ENCODE measurements at places on chromosomes 16 and 17.

GRCh38 chr17:65841089-65841488, 279.6 kb upstream of the AXIN2 start:
- DNase-seq, result no peak

- no peak for DNase-seq
Measured at GRCh38 chr17:79907217-79907715, 68.0 kb upstream of the CBX4 start.

GRCh38 chr16:70380248-70380918, 33.7 kb downstream of the DDX19A start:
- peak; percentile 89 for DNase-seq

DNA sequence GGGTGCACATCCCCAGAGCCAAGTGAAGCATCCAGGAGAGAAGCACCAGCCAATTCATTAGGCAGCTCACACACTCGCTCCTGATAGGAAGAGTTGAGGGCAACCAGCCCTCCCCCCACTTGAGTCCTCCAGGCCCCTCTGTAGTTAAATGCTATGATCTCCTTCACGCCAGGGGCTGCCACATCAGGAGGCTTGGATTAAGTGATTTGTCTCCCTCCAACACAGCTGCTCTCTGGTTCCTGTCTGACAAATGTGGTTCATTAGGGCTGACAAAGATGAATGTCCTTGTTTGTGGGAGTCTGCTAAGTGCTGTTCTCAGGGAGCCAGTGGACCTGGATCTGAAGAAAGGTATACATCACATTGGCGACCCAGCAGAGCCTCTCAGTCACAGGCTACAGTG, 94.5 kb upstream of the WSCD1 start:
- no peak for DNase-seq

- no peak for DNase-seq
Measured at GRCh38 chr17:76753061-76753961, 15.4 kb downstream of the MFSD11 start.

DNA sequence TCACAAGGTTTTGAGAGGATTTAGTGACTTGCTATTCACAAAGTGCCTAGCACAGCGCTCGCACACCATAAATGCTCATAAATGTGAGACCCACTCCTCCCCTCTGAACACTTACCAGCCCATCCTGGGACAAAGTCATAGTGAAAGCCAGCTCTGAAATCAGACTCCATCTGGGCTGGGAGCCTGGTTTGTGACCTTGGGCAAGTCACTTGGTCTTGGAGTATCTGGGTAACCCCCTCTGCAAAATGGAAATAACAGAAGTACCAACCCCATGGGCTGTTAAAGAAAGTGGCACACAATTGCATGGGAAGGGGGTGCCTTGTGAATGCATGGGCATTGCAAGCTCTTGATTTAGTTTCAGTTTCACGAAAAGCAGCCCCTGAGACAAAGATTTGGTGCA, 104.7 kb upstream of the CDH5 start:
- no peak for DNase-seq

DNA sequence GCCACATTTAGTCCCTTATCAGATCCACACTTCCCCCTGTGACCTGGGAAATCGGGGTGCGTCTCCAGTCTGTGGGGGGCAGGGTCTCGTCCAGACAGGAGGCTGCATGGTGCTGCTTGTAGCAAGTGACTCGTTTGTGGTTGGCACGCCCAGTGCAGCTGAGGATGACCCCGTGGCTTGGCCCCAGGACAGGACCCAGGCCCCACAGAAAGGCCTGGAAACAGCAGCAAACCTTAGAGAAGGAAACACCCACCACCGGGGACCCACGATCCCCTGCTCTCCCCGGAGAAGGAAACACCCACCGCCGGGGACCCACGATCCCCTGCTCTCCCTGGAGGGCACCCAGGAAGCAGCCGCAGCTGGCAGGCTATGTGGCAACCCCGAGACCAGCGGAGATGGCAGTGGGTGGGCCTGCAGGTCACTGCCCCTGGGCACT, 8.2 kb upstream of the C16orf95 start:
- DNase-seq, result no peak

GRCh38 chr17:80889231-80890195, 102.1 kb upstream of the CHMP6 start:
- DNase-seq, result no peak

DNA sequence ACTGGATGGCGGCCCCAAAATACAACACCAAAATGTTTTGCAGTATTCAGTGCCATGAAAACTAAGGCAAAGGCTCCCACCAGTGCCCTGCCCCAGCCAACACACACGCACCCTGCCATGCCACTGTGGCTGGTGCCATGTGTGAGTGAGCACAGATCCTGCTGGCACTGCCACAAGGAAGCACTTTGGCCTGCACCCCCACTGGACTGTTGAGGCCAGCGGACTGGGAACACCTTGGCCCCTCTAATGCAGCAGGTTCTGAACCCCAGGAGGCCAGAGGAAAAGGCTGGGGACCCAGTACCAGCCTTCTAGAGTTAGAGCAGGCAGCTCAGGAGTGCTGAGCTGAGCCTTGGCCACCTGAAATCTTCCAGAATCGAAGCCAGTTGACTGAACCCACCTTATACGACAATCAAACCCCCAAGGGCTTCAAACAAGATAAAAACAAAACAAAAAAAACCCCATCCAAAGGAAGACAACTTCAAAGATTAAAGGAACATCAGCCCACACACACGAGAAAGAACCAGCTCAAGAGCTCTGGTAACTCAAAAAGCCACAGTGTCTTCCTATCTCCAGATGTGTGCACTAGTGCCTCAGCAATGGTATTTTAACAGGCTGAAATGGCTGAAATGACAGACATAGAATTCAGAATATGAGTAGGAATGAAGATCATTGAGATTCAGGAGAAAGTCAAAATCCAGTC, 21.5 kb downstream of the NLRP1 start:
- DNase-seq, result no peak

DNA sequence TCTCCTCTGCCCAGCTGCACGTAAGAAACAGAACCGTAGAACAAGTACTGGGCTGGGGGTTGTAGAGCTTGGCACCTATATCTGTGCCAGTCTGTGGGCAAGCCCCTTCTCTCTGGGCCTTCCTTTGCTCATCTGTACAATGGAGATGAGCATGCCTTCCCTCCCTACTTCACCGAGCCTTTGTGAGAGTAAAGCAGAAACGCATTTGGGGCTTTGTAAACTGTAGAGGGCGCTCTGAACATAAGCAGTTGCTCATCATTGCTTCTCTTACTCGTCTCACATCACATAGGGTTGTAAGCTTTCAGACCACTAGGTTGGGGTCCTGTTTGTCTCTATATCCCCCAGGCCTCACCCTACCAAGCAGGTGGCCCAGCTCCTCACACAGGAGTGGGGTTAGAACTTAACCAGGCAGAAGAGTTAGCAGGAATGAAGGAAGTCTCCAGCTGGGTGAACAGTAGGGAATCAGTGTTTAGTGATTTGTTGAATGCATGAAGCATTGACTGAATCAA, 15.1 kb downstream of the SAMD14 start:
- DNase-seq, result peak; percentile 64

DNA sequence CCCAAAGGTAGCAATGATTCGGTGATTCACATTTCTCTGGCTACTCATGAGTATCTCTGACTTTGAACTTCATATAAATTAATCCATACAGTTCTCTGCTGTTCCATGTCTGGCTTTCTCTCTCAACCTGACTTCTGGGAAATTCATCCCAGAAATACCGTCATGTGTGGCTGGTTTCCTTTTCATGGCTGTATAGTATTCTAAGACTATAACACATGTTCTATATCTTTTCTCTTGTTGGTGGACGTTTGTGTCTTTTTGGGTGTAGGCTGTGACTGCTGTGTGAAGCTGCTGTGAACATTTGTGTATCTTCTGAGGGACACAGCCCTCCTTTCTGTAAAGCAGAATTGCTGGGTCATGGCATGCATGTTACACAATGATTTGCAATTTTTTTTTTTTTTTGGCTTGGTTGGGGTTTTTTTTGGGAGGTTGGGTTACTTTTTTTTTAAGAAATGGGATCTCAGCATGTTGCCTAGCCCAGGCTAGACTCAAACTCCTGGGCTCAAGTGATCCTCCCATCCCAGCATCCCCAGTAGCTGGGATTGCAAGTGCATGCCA, 6.3 kb downstream of the TTYH2 start:
- DNase-seq, result no peak

DNA sequence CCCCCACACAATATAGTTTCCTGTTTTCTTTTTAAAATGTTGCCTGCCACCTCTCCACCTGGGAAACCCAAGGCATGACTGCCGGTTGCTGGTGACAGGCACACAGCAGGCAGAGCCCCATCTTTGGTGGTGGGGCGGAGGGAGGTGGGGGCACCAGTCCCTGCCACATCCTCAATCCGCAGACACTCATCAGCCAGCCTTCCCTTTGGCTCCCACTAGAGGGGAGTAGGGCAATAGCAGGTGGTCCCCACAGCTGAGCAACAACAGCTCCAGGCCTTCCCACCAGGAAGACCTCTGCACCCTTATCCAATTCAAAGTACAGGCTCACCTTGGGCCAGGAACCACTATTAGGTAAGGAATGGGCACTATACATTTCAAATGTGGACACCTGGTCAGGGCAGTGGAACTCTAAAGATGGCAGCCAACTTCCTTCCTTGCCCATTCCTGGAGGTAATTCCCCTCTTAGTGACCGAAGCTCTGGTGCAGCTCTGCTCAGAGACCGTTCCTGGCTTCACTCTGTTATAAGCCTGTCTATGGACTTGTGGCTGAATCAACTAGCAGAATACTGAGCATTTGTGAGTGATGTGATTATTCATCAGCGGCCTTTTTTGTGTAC, 13.9 kb downstream of the RECQL5 start:
- peak; percentile 35 for DNase-seq

GRCh38 chr16:8776129-8776584, 21.3 kb downstream of the TMEM186 start:
- DNase-seq, result no peak

GRCh38 chr17:77475016-77475976, 334.5 kb downstream of the SEC14L1 start:
- peak; percentile 92 for DNase-seq

DNA sequence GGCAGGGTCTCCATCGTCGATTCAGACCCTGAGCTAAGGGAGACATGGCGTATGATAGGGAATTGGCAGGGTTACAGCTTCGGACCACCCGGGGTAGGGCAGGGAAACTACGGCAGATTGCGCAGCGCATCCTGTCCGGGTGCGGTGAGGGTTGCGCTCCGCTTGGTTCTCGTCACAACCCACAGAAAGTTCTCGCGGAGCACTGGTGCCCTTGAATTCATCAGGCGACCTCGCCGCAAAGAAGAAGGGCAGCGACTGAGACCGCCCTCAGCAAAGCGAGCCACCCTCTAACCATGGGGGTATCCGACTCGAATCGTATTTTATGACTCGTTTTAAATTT, 1.2 kb downstream of the HS3ST3B1 start:
- peak; percentile 45 for DNase-seq

DNA sequence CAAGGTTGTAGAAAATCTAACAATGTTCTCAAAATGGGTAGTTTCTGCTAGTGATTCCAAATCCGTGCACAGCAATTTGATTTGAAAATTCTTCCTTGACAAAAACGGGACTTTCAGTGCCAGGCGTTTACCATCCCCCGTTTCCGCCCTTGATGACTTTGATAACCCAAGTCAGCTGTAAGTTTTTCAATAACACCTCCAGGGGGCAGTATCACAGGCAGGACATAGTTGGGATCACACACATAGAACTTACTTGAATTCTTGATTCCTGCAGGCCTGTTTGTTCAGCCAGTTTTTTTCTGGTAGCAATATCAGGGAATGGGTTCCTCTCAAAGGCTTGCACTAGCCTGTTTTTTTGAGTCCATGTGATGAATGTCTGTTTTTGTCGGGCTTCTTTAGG, 5.6 kb downstream of the DUXB start:
- no peak for DNase-seq

GRCh38 chr16:89120921-89121351, 27.3 kb downstream of the ACSF3 start:
- DNase-seq, result no peak

GRCh38 chr16:15572329-15573001, 70.5 kb downstream of the MARF1 start:
- DNase-seq, result peak; percentile 87

GRCh38 chr17:72976971-72977770, 115.3 kb downstream of the SLC39A11 start:
- DNase-seq, result peak; percentile 86

GRCh38 chr17:44749076-44749979, 9.5 kb upstream of the ADAM11 start:
- DNase-seq, result no peak

DNA sequence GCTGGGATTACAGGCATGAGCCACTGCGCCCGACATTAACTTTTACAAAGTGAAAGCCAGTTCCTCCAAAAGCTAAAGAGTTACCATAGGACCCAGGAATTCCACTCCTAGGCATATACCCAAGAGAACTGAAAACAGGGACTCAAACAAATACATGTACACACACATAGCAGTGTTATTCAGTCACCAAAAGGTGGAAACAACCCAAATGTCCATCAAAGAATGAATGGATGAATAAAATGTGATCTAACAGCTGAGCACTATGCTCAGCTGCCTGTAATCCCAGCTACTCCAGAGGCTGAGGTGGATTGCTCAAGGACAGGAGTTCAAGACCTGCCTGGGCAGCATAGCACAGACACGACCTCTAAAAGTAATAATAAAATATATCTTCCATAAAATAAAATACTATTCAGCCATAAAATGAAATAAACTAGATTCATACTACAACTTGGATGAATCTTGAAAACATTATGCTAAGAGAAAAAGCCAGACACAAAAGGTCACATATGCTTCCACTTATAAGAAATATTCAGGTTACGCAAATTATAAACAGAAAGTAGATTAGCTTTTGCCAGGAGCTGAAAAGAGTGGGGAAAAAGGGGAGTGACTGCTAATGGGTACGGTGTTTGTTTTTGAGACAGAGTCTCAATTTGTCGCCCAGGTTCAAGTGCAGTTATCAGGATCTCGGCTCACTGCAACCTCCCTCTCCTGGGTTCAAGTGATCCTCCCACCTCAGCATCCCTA, 9.3 kb upstream of the USP7 start:
- DNase-seq, result peak; percentile 44

- DNase-seq, result no peak
Measured at GRCh38 chr17:45794840-45795239, 10.7 kb downstream of the CRHR1 start.

- DNase-seq, result no peak
Measured at GRCh38 chr17:82309656-82310570, 7.5 kb downstream of the CD7 start.

DNA sequence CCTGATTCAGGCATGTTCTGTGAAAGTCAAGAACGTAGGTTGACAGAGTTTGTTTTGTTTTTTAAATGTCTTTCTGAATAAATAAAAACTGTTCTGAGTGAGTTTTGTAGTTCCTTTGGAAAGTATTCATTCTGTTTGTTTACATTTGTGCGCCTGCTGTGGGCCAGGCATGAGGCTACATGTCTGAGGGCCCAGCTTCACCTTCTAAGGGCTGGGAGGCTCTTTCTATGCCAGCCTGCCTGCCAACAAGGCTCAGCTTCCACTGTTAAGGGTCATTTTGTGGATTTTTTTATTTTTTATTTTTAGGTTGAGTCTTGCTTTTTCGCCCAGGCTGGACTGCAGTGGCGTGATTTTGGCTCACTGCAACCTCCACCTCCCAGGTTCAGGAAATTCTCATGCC, 6.1 kb downstream of the WWOX start:
- DNase-seq, result no peak

Data from fibroblast of skin of right quadriceps (primary cell).